Stimulated activated CD8-positive, alpha-beta memory T cell treated with anti-CD3 and anti-CD28 coated beads, Interleukin-7, amount 100 ng/mL, for 24 hours (primary cell): ENCODE measurements at places on chromosomes 6 and 20.

DNA sequence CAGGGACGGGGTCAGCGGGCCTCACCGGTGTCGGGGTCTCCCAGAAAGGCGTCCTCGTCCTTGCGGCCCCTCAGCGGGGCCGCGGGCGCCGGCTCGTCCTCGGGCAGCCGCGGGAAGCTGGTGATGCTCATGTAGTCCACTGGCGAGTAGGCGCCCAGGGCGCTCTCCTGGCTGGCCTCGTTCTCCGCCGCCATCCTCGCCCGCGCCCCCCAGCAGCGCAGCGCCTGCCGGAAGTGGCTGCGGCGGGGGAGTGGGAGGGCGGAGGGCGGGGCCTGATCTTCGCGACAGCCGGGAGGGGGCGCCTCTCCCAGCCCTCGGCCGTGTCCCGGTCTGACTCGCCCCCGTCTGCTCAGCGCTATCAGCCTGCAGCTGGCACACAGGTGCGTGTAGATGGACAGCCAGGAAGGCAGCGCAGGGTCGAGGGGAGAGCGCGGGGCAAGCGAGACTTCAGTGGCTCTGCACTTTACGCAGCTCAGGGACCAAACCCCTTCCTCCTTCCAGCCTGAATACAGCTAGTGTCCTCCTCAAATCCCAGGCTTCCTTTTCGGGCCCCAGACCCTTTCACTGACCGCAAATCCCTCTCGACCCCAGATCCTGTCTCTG, at the start of gene GGT7:
GGT7 (minus strand) TSS at position 235 of the 603 bp plus-strand sequence; CDS start at position 194, 41 bp downstream.
- peak; percentile 77 for DNase-seq

DNA sequence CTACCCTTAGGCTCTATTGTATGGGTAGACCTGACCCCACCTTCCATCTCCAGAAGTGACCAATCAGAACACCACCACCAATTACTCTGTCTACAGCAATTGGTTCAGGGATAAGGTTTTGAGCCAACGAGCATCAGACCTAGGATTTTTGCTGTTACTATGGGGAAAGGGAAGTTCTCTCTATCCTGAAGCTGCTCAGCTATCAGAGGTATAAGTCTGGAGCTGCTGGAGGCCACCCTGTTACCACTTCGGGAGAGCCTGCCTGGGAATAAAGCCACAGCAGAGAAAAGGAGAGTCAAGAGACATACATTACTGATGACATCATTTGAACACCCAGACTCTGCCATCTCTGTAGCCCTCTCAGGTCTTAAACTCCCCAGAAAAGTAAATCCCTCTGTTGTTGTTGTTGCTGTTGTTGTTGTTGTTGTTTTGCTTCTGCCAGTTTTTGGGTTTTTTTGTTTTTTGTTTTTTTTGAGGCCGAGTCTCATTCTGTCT, 94.5 kb downstream of the PREX1 start:
- DNase-seq: no peak

DNA sequence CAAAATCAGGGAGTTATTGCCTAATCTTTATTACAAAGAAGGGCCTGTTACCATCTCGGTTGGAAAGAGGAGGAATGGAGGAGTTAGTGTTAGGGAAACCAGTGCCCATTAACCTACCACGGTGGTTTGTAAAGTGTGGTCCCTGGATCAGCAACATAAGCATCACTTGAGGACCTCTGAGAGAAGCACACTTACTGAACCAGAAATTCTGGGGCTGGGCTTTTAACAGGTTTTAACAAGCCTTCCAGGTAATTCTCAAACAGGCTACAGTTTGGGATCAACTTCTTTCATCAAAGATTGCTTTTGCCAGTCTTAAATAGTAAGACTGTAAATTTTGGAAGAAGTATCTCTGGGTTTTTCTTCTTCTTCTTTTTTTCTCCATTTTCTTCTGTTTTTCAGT, 329.5 kb upstream of the JAG1 start:
- DNase-seq: no peak

DNA sequence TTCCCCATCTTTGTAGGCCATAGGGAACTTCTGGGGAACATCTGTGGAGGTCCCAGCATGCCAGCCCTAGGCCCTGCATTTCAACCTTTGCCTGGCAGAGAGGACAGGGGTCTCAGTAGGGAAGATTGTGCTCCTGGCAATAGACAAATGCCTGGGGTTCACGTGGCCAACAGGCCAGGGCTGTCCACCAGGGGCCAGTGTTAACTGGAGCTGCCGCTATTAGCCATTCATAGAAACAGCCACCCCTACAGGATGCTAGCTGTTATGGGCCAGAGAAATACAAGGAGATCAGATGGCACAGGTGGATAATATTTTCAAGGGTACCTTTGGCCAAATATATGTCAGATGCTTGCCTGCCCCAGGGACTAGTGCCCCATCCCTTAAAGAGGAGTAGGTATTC, 932.9 kb downstream of the QKI start:
- no peak for DNase-seq

DNA sequence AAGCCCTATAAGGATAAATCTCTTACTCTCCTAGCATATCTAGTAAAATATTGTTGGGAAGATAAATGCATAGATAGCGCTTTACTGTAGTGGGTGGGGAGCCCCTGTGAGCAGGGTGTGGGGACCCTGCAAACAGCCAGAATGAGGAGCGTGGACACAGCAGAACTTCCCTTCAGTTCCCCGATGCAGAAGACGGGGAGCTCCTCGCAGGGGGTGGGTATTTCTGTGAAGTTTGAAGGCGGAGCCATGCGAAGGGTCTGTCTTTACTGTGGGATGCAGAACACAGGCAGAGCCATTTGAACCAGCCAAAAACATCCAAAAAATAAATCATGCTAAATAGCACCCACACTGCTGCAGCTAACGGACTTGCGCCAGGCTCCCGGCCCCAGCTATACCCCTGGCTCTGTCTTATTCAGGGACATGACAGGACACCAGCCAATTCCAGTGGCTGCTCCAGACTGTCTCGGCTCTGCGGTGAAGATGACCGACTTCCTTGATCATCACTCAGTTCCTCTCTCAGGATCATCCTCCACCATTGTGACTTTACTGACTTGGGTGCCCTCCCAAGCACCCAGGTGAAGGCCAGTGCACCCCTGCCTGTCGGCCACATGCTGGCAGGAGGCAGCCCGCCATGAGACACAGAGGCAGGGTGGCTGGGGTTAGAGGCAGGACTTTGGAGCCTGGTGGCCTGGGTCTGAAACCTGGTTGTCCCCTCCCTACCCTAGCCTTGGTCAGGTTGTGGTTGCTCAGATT, 134.5 kb downstream of the SMOC2 start:
- DNase-seq: no peak
